Right lung (tissue), 10 donors: ENCODE measurements at places on chromosomes 2 and 18. TPM values are rescaled to one million over a fixed set of nuclear protein-coding genes. Genes with fewer than 3 reads are reported as not detected.

Gene ST8SIA5
- polyA plus RNA-seq, result 0.05 TPM

Gene SERPINB13
- polyA plus RNA-seq, result not detected

Gene TUBA4B
- polyA plus RNA-seq, result 4.3 TPM

Gene SRD5A2
- polyA plus RNA-seq, result 0.49 TPM

- DNase-seq, result no peak
Measured at GRCh38 chr2:120267348-120267747, 14.7 kb downstream of the RALB start.

DNA sequence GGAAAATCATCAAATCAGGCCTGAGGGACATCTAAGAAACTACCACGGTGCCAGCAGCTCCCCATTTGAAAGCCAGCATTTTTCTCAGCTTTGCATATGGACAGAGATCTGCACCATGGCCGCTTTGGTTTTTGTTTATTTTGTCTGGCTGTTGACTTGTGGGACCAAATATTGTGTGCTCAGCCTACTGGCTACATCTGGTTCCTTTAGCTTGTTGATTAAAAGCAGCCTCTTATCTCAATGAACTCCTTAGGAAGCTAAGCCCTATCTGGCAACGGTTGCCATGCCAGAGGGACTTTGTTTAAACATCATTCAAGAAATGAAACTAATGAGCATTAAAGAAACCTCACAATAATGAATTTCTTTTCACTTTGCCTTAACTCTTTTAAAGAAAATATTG, 32.4 kb upstream of the CCDC150 start:
- no peak for DNase-seq

- DNase-seq, result no peak
Measured at GRCh38 chr2:166179201-166179600, 51.4 kb upstream of the SCN1A start.

DNA sequence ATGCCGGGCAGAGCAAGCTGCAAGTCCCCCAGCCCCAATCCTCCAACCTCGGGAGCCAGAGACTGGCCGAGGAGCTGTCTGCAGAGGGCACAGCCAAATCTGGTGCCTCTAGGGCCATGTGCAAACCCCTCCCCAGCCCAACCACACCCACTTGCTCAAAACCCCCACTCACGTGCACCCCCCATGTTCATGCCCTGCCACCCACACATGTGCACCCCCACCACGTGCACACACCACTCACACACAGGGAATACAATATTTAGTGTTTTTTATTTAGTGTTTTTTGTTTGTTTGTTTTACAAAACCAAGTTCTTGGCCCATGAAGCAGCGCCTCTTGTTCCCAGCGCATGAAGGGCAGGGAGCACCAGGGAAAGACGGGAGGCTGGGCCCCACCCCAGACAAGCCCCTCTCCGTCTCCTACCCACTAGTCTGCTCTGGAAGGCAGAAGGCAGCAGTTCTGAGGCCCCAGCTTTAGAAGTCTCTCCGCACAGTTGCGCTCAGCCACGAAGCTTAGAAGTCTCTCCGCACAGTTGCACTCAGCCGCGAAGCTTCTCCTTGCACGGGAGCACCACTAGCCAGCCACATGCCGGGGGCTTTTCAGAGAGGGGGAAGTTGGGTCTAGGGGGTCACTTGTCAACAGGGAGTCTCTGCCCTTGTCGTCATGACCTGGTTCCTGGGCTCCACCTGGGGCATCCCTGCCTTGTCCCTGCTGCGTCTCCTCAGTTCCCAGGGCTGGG, 276.1 kb upstream of the HDAC4 start:
- DNase-seq, result no peak

- DNase-seq, result no peak
Measured at GRCh38 chr2:222862106-222862908, 1.5 kb downstream of the ACSL3 start.

DNA sequence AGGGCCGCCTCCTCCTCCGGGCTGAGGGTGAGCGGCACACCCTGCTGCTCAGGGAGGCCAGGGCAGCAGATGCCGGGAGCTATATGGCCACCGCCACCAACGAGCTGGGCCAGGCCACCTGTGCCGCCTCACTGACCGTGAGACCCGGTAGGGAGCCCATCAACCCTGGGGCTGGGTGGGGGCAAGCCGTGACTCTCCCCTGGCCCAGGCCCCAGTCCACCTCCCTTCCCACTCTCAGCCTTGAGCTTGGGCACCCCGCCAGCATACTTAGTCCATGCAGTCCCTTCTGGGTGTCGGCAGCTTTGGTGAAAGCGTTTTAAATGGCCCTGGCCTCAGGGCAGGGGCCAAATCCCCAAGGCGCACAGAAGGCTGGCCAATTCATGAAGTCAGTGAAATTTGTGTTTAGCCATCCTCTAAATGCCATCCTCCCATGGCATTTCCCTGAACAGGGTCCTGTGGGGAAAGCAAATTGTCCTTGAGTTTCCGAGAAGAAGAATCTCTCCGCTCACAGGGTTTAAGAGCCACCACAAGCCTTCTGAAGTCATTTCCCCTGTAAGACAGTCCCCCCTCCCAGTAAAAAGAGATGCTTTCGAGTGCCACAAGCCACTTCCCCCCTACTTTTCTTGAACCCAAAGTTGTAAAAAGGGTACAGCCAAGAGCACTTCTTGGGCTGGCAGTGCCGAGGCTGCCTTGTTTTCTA, 17.2 kb downstream of the SPEG start:
- no peak for DNase-seq
